Upper lobe of left lung (tissue), 6 donors: ENCODE measurements at places on chromosomes 16 and 17. TPM values are rescaled to one million over a fixed set of nuclear protein-coding genes. Genes with fewer than 3 reads are reported as not detected.

Gene MT4
- total RNA-seq, result not detected

Gene GOSR2
- 79.6 TPM for total RNA-seq

- no peak overlapping the region for H3K4me3 ChIP-seq
- H3K4me1 ChIP-seq, result no peaks in the 10 kb centered on the region
- no peaks in the 10 kb centered on the region for H3K27me3 ChIP-seq
- H3K36me3 ChIP-seq, result peaks cover 6% of the 10 kb centered on the region
- H3K27ac ChIP-seq, result no peak overlapping the region
These were observed 15.2 kb downstream of the RABEP1 start for GRCh38 chr17:5297245-5297644.

Gene TCAP
- 1.7 TPM for total RNA-seq

DNA sequence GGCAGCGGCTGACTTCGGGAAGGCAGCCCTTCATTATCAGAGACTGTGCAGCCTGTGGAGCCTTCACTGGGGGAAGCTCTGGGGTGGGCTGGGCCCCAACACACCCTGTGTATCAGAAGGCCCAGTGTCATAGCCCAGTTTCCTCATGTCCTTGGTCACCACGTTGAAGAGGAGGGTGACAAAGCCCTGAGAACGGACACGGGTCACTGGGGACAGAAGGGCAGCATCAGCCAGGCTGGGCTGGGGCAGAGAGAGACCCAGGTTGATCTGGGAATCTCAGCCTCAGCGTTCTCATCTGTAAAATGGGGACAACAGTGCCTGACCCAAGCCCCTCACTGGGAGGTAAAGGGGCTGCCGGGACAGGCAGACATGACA lies 19.3 kb downstream of the B9D1 start:
- no peaks in the 10 kb centered on the region for H3K27me3 ChIP-seq
- H3K4me1 ChIP-seq, result peaks cover 6% of the 10 kb centered on the region
- no peak overlapping the region for H3K4me3 ChIP-seq

GRCh38 chr16:7124701-7125100 lies 207.9 kb upstream of the RBFOX1 start:
- no peak overlapping the region for H3K27ac ChIP-seq
- no peak overlapping the region for H3K4me3 ChIP-seq
- no peaks in the 10 kb centered on the region for H3K4me1 ChIP-seq
- no peak for DNase-seq
- H3K27me3 ChIP-seq, result no peaks in the 10 kb centered on the region
- no peaks in the 10 kb centered on the region for H3K36me3 ChIP-seq

DNA sequence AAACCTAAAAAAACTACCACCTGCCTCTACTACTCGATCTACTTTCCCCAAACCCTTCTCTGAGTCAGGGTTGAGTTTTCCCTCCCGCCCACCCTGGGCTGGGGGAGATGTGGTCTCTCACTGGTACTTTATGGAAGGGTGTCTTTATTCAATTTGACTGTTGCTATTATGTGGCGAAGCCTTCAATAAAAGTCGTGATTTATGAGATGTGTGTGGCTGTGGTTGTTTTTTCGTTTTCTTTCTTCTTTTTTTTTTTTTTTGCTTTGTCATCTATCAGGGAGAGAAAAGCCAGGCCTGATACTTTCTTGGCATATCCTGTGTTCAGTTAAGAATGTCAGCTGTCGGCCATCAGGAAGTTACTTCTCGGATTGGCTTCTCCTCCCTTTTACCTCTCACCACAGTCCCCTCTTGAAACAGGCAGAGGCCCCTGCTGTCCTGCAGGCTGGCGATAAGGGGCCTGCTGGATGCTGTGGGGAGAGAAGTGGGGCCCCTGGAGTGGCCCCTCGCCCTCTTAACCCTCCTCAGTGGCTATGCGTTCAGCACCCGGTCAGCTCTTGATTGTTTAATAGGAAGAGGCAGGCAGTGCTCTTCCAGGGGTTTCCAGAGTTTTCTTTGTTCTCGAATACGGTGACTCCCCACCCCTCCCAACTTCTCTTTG lies 123.0 kb downstream of the MSI2 start:
- no peaks in the 10 kb centered on the region for H3K4me1 ChIP-seq
- H3K27me3 ChIP-seq, result no peaks in the 10 kb centered on the region
- no peak overlapping the region for H3K4me3 ChIP-seq
- no peak overlapping the region for H3K27ac ChIP-seq

- no peak for DNase-seq
- no peaks in the 10 kb centered on the region for H3K27me3 ChIP-seq
- no peak overlapping the region for H3K4me3 ChIP-seq
- H3K4me1 ChIP-seq, result peaks cover 12% of the 10 kb centered on the region
These were observed 19.0 kb downstream of the MED24 start for GRCh38 chr17:40035162-40035559.

GRCh38 chr17:39969375-39969774 lies 6.6 kb downstream of the GSDMA start:
- no peaks in the 10 kb centered on the region for H3K27me3 ChIP-seq
- no peak overlapping the region for H3K27ac ChIP-seq
- H3K36me3 ChIP-seq, result no peaks in the 10 kb centered on the region
- no peak for DNase-seq
- peaks cover 10% of the 10 kb centered on the region for H3K4me1 ChIP-seq

GRCh38 chr16:89346869-89347268 lies 129.4 kb downstream of the ZNF778 start:
- H3K27ac ChIP-seq, result no peak overlapping the region
- no peak for DNase-seq
- H3K4me1 ChIP-seq, result peaks cover 30% of the 10 kb centered on the region
- no peaks in the 10 kb centered on the region for H3K36me3 ChIP-seq
- H3K27me3 ChIP-seq, result no peaks in the 10 kb centered on the region

- DNase-seq, result peak; percentile 12
- no peaks in the 10 kb centered on the region for H3K36me3 ChIP-seq
- no peaks in the 10 kb centered on the region for H3K27me3 ChIP-seq
- H3K4me3 ChIP-seq, result no peak overlapping the region
- no peak overlapping the region for H3K27ac ChIP-seq
These were observed 23.1 kb downstream of the TNFRSF13B start for GRCh38 chr17:16948587-16949376.

- H3K4me1 ChIP-seq, result peaks cover 8% of the 10 kb centered on the region
- DNase-seq, result no peak
- H3K36me3 ChIP-seq, result no peaks in the 10 kb centered on the region
- no peak overlapping the region for H3K4me3 ChIP-seq
- no peak overlapping the region for H3K27ac ChIP-seq
These were observed 237.0 kb downstream of the ZNF423 start for GRCh38 chr16:49618955-49619354.

DNA sequence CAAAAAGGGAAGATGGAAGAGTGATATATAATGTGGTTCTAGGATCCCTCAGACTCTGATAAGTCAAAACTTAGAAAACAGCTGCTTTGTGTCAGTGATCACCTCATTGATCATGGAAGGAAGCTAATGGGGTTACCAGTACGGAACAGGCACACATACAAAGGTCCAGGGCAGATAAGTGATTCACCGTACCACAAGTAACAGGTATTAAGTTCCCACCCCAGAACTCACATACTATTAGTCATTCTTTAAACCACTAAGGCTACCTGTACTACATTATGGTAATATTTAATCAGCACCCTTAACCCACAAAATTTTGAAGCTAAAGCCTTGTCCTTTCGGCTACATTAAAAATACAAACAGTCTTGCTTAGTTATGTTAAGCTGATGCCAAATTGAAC lies 17.4 kb downstream of the RNF43 start:
- H3K27me3 ChIP-seq, result no peaks in the 10 kb centered on the region
- no peaks in the 10 kb centered on the region for H3K36me3 ChIP-seq
- DNase-seq, result no peak

DNA sequence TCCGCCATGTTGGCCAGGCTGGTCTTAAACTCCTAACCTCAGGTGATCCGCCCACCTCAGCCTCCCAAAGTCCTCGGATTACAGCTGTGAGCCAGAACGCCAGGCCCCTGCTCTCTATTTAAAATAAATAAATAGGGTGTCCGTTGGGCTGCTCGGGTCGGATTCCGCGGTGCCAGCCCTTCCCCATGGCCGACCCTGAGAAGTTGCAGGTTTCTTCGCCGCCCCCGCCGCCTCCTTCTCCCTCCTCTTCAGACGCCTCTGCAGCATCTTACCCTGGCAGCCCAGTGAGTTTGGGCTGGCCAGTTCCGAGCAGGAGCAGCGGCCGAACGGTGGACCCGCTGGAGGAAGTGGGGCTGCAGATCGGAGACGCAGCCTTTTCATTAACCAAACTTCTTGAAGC lies 1.7 kb upstream of the LUC7L start:
- no peak for DNase-seq
- peaks cover 23% of the 10 kb centered on the region for H3K4me1 ChIP-seq
- H3K27me3 ChIP-seq, result no peaks in the 10 kb centered on the region
- no peak overlapping the region for H3K4me3 ChIP-seq
- no peak overlapping the region for H3K27ac ChIP-seq

Gene MGAT5B
- 0.52 TPM for total RNA-seq

Gene SPAG5
- total RNA-seq, result 7.5 TPM

Gene KRT33A
- not detected for total RNA-seq

Gene HAGH
- total RNA-seq, result 106 TPM

Gene LDHD
- 14.4 TPM for total RNA-seq

DNA sequence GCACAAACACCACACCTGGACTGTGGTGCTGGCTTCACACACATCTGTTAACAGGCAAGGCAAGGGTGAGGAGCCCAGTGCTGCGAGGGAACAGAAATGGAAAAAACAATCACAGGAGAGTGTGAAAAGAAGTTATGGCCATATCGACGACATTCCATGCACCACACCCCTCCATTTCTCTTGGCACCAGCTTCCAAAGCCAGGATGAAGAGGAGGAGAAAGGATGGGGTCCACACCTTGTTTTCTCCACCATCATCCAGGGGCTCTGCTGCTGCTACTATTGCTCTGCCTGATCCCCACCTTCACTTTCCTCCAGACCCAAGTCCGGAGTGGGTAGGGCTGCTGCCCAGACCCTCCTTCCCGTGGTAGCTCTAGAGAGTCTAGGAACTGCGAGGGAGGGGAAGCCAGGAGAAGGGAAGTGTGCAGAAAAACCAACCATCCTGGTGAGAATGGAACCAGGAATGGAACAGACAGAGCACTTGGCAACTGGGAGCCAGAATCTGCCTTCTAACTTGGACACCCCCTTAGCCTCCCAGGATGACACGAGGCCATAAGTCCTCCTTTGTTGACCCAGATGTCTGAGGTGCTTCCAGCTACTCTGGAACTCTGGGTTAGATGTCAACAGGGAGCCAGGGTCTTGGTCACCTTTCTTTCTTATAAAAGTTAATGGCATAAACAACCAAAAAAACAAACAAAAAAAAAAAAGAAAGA lies 1.2 kb upstream of the PROCA1 start:
- H3K4me3 ChIP-seq, result no peak overlapping the region
- H3K27ac ChIP-seq, result no peak overlapping the region
- no peaks in the 10 kb centered on the region for H3K36me3 ChIP-seq
- H3K27me3 ChIP-seq, result no peaks in the 10 kb centered on the region
- H3K4me1 ChIP-seq, result peaks cover 30% of the 10 kb centered on the region

Gene TMEM238L
- total RNA-seq, result not detected

GRCh38 chr16:6246266-6246665 lies 1086.4 kb upstream of the RBFOX1 start:
- no peaks in the 10 kb centered on the region for H3K36me3 ChIP-seq
- no peak overlapping the region for H3K27ac ChIP-seq
- DNase-seq, result no peak
- H3K27me3 ChIP-seq, result no peaks in the 10 kb centered on the region

Gene TBX21
- total RNA-seq, result 2.0 TPM

DNA sequence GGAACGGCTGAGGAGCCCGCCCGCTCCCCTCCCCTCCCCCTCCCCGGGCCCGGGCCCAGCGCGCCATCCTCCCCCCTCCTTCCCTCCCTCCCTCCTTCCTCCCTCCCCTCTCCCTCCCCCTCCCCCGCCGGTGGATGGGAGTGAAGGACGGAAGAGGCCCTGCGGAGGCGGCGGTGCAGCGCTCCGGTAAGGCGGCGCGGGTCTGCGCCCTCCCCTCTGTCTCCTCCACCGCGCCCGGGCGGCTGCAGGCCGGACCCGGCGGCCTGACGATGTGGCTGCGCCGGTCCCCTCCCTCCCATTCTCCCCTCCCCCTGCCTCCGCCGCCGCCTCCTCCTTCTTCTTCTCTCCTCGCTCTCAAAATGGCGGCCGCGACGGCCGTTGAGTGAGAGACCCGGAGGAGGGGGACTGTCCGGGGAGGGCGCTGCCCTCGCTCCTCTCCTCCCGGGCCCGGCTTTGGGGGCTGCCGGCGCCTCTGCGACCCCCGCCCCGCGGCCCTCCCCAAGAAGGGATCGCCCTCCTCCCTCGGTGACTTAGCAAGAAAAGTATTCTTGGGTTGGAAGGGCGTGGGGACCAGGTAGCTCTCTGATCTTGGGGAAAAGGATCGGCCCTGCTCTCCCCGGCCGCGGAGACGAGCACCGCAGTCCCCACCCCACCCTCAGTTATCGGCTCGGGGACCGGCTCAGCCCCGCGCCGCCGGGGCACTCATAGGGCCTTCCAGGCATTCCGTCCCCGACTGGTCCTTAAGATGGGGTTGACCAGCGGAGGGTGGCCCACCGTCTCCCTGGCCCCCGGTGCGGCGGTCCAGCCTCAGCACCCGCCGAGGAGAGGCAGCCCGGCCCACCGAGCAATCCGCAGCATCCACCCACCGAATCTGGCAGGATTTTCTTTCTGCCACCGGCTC lies 617 bp downstream of the PAFAH1B1 start:
- H3K4me3 ChIP-seq, result peak overlapping the region; percentile 89
- no peaks in the 10 kb centered on the region for H3K27me3 ChIP-seq
- no peaks in the 10 kb centered on the region for H3K36me3 ChIP-seq
- H3K4me1 ChIP-seq, result peaks cover 48% of the 10 kb centered on the region
- H3K27ac ChIP-seq, result peak overlapping the region; percentile 100

DNA sequence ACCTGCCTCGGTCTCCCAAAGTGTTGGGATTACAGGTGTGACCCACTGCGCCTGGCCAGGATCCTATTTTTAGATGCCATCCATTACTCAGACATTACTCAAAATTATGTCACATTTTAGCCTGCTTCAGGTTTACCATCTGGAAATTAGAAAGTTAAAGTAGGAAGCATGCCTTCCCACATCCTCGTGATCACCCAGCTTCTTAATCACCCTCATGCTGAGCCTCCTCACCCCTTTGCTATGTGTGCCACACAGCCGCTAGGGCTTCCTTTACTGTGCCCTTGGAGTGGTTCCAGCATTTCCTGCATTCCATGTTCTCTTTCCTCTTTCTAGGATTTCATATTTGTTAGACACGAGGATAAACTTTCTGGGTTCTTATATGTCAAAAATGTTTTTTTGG lies 9.3 kb downstream of the ADORA2B start:
- H3K27me3 ChIP-seq, result no peaks in the 10 kb centered on the region
- peak; percentile 57 for DNase-seq
- H3K27ac ChIP-seq, result no peak overlapping the region
- no peak overlapping the region for H3K4me3 ChIP-seq
- H3K36me3 ChIP-seq, result no peaks in the 10 kb centered on the region
- H3K4me1 ChIP-seq, result peaks cover 14% of the 10 kb centered on the region

DNA sequence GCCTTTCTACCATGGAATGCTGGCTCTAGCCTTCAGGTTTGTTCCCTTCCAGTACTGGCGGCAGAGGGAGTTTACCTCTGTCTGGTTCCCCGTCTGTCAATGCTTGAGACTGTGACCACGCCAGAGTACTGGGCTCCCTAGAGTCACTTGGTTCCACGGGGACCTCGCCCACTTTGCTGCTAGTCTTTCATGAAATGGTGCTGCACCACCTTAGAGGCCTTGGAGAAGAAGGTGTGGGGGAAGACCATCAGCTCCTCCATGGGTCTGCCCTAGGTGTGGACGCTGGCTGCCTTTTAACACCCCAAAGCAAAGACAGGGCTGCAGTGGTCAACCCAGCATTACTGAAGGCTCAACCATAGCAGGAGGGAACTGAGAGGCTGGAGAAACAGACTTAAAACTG lies 55.3 kb upstream of the KSR1 start:
- H3K27me3 ChIP-seq, result no peaks in the 10 kb centered on the region
- H3K27ac ChIP-seq, result no peak overlapping the region
- DNase-seq, result no peak
- no peaks in the 10 kb centered on the region for H3K36me3 ChIP-seq
